Activated T-cell treated with anti-CD3 and anti-CD28 coated beads, Interleukin-2, amount 50 U/mL, for 72 hours (primary cell): ENCODE measurements at places on chromosomes 2 and 18. TPM values are rescaled to one million over a fixed set of nuclear protein-coding genes. Genes with fewer than 3 reads are reported as not detected.
A peak's percentile ranks its signal among the peaks of the same experiment; 100 is the strongest.

The TLX2 gene
- 2.4 TPM for total RNA-seq

The FBLN7 gene
- total RNA-seq = 22.3 TPM

The CDH7 gene
- not detected for total RNA-seq

The LHCGR gene
- not detected for total RNA-seq

DNA sequence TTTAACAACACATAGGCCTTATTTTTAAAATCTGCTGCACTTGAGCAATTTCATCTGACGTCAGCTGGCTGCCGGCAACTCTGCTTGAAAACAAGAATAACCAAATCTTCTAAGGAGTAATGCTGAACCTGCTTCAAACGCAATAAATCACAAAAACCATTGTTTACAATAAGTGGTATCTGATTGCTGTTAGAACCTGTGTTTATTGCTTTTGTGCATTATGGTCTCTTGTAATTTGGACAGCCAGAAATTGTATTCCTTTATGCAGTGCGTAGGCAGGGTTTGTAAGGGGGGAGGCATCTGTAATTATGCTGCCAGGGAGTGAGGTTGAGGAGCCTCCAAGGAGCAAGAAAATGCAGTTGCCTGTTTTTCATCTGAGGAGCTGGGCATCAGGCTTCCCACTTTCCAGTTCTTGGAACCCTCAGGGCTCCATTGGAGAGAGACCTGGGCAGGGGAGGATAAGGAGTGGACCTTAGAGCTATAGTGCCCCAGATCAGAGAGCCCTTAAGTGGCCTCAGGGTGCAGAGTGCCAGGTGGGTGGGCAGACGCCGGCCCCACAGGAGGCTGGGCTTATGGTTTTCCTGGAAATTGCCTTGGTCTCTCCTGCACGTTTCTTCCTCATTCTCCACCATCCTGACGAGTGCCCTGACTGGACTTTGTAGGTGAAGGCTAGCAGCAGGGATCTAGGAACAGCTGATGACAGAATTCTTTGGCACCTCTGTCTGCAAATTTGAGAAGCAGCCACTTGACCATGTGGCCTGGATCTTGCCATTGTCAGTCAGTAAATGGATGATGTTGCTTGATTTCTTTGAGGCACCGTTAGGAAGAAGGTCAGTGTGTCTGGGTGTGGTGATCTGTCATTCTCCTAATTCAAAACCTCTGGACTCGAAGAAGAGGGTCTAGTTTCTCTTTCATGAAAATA is 129.2 kb downstream of the KLHL29 start:
- no peak for DNase-seq

GRCh38 chr18:3607309-3608098 is 157.5 kb downstream of the TGIF1 start:
- no peak for DNase-seq

GRCh38 chr2:70549064-70549710 is 4.4 kb downstream of the TGFA start:
- DNase-seq = no peak

GRCh38 chr2:236772220-236772837 is 202.7 kb downstream of the ACKR3 start:
- no peak for DNase-seq

DNA sequence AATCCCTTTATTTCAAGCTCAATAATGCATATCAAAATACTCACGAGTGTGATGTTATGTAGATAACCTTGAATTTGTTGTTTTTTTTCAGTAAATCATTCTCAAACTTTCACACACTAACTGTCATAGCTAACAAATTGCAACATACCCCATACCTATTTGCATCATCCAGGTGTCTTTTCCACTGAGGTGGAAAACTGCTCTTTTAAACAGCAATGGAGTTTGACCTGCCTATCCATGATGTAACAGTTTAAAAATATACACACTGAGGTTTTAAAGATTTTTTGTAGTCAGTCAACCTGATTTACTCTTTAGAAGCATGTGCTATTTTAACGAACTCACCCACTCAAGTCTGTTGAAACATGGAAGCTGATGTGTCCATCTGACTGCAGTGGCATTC is 298.7 kb downstream of the RND3 start:
- no peak for DNase-seq

- no peak for DNase-seq
These were observed 99.6 kb downstream of the CTIF start for GRCh38 chr18:48638451-48638850.

GRCh38 chr2:69285379-69285894 is 101.6 kb downstream of the GFPT1 start:
- no peak for DNase-seq

GRCh38 chr2:133871545-133872209 is 303.4 kb upstream of the NCKAP5 start:
- DNase-seq = no peak

GRCh38 chr2:84904717-84905174 is 710 bp upstream of the TMSB10 start:
- DNase-seq = peak; percentile 29

GRCh38 chr2:151032741-151033191 is 228.9 kb downstream of the RBM43 start:
- no peak for DNase-seq

DNA sequence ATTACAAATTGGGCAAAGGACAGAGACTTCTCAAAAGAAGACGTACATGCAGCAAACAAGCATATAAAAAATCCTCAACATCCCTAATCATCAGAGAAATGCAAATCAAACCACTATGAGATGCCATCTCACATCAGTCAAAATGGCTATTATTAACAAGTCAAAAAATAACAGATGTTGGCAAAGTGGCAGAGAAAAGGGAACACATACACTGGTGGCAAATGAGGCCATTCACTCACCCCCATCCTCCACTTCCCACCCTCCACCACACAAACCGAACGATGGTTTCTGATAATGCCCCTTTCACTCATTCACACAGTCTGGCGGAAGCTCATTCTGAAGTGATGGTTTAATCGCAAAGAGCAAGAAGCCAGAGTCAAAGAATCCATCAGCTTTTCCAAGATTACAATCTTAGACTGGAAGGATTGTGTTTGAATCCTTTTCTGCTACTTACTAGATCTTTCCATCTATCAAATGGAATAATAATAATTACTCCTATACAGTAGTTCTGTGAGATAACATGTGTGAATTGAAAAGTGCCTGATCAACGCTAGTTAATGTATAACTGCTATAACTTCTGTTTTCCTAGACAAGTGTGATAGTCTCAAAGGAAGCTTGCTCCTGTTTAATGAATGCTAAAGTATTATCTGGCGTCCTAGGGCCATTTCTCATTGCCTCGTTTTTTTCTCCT is 16.9 kb upstream of the CD28 start:
- DNase-seq = no peak

DNA sequence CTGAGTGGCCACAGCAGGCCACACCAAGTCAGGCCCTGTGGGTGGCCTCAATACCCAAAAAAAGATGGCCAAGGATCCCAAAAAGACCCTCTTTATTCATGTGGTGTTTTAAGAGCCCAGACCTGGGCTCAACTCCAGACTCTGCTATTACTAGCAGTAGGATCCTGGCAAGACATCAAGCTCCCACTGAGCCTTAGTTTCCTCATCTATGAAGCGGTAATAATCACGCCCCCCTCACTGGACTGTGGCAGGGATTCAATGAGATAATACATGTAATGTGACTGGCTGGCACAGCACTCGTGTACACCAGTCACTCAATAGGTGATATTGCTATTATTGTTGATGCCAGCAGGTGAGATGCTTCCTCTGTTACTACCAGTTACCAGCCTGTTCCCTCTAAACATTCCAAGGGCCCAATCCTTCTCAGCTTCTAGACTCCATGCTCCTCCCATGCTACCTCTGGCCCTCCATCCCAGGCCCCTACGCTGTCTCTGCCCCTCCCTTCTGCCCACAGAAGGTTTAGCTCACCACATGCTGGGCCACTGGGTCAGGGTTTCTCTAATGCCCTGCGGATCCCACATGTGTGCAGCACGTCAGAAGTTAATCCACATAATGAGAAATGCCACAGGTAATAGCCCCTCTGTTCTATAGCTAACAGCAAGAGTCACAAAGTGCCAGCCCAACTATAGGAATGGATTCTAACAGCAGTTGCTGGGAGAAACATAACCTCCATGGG is 51.2 kb downstream of the SLC4A5 start:
- no peak for DNase-seq

DNA sequence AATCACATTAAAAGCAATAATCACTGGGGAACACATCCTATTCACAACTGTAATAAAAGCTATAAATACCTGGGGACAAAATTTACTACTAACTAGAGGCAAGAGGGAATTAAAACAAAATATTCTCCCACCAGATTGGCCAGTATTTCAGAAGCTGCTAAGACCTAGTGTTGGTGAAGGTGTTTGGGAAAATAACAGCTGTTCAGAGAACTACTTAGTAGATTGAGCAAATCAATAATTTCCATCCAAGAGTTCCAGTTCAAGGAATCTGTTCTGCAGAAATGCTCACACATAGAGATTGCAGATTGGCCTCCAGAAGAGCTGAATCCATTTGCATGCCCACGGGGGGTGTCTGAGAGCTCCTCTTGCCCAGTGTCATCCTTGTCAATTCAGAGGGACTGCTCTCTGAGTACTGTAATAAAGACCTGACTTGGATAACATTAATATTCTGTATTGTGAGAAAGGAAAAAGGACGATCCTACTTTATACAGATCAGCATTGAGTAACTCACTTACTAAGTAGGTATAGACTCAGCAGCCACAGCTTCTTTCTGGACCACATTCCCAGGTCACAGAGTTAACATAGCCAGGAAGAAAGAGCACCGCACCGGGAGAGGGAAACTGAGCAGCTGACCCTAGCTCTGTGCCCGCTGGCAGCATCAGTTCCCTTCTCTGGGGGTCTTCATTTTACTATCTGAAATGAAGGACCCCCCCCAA is 5.6 kb downstream of the TUBB6 start:
- no peak for DNase-seq

GRCh38 chr2:174247474-174248186 is 702 bp downstream of the OLA1 start:
- DNase-seq = peak; percentile 7
